ENCODE measurements at places on chromosomes 2 and 18.

GRCh38 chr18:50602466-50602865 is 42.6 kb downstream of the MAPK4 start:
- no peak for DNase-seq

- DNase-seq = peak; percentile 60
Observed at GRCh38 chr2:106073678-106074406, 120.3 kb downstream of the UXS1 start.

GRCh38 chr2:148167241-148167766 is 146.4 kb downstream of the MBD5 start:
- DNase-seq = no peak

DNA sequence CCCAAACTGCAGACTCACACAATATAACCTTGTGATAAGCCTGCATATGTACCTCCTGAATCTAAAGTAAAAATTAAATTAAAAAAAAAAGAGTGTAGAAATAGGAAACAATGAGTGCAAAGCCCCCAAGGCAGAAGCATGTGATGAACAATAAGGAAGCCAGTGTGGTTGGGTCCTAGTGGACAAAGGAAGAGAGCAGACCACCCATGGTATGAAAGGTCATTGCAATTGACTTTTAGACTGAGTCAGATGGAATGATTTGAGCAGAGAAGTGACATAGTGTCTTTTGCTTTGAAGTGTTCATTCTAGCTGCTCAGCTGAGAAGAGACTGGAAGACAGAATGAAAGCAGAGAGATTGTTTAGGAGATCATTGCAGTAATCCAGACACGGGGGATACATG is 417.1 kb downstream of the RAD51AP2 start:
- no peak for DNase-seq

GRCh38 chr18:48761582-48761981 is 189.2 kb downstream of the SMAD7 start:
- DNase-seq = no peak

DNA sequence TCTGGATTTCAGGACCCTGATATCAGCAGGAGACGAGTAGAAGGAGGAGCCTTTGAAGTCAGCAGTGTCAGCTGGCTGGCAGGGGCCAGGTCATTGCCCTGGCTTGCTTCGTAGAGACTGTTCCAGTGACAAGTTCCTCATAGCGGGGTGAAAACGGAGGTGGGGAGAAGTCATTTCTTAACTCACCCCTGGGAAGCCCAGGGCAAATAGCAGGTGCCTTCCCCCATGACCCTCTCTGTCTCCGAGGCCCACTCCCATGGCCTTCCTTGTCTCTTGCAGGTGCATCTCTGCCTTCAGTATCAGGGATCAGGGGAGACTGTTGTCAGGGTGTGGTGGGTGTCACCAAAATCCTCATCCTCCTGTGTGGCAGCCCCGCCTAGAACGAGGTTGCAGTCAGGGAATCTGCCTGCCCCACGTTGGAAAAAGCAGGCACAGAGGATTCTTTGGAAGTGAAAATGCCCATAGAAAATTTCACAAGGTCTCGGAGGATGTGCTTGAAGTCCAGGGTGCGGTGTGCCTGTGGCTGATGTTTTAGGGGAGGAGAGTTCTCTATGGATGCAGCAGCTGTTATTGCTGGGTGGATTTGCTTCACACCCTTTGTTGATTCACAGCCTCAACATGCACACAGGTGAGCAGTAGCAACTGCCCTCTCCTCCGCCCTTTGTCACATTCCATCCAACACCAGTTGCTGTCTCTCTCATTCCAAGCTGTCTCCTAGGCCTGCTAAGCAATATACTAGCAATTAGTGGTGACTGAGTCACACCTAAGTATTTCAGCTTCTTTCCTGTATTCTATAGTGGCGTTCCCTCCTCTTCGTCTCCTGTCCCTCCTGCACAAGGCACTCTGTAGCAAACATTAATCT is 142.6 kb upstream of the FHL2 start:
- DNase-seq = no peak

GRCh38 chr2:107338059-107338458 is 452.1 kb upstream of the ST6GAL2 start:
- no peak for DNase-seq

DNA sequence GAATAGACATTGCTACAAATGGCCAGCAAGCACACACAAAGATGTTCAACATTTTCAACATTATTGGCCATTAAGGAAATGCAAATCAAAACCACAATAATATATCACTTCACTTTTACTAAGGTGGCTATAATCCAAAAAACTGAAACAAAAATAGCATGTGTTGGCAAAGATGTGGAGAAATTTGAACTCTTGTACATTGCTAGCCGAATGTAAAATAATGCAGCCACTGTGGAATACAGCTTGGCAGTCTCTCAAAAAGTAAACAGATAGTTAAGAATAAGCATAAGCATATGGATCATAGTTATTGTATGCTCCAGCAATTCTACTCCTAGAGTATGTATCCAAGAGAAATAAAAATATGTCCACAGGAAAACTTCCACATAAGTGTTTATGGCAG is 192.5 kb downstream of the EN1 start:
- no peak for DNase-seq

DNA sequence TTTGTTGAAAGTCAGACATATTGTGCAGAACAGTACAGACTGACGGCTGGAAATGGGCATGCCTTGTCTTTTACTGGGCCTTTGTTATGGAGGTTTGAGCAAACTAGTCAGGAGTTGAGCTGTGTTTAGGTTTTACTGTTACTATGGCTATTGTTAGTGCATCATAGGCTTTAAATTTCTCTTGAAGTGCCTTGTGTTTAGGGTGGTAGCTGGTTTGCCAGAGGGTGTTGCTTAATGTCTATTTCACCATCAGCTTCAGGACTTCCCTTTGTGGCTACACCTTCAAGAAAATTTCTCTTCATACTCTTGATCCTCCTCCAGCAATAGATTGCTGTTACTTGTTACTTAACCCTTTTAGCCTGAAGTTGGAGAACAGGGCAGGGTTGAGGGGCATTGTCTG is 104.6 kb downstream of the CAPN13 start:
- no peak for DNase-seq

DNA sequence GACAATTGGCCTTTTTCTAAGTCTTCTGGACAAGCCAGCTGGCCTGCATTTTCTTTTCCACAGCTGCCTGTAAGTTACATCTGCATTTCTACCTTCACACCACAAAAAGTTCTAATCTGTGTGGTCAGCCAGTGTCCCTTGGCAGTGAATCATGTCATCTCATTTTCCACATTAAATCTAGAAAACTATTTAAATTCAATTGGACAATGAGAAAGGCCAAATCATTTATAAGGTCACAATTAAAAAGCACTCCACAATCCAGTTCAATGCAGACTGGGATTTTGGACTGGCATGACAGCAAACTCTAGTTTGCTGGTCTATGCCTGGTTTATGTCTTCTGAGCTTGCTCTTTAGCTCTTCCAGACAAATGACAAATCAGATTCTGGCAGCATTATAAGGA is 494.2 kb upstream of the SPHKAP start:
- DNase-seq = peak; percentile 79

GRCh38 chr2:20650393-20650876 is 463 bp downstream of the HS1BP3 start:
- DNase-seq = no peak

GRCh38 chr18:2627821-2628276 is 27.7 kb upstream of the SMCHD1 start:
- no peak for DNase-seq

DNA sequence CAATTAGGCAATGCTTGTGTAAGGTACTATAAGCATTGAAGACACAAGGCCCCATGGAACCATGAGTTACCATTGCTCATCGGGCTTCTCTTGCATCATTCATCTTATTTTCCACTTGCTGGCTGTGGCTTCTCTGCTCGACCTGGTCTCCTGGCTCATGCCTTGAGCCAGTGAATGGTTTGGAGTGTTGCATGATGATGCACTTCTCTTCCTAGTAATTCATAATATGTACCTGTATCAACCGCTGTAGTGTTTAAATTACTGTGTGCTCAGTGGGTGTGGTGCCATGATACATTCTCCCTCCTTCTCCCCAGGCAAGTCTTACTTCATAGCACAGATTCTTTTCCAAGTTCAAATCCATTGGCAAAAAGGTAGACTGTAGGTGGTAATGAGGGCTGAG is 66.8 kb downstream of the ABCA12 start:
- DNase-seq = no peak

GRCh38 chr2:122519366-122519765 is 763.9 kb downstream of the TSN start:
- DNase-seq = no peak

DNA sequence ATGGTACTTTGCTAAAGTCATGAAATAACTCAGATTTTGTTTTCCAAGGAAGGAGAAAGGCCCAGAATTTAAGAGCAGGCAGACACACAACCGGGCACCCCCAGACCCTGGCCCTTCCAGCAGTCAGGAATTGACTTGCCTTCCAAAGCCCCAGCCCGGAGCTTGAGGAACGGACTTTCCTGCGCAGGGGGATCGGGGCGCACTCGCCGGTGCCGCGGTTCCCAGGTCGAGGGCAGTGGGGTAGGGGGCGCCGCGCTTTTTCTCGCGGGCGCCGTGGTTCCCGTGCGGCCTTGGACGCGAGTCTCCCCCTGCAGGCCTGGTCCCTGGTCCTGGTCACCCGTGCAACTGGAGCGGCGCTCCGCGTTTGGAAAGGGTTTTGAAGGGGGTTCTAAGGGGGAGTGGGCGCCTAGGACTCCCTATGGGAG is 1.2 kb downstream of the ZNF236 start:
- peak; percentile 50 for DNase-seq

DNA sequence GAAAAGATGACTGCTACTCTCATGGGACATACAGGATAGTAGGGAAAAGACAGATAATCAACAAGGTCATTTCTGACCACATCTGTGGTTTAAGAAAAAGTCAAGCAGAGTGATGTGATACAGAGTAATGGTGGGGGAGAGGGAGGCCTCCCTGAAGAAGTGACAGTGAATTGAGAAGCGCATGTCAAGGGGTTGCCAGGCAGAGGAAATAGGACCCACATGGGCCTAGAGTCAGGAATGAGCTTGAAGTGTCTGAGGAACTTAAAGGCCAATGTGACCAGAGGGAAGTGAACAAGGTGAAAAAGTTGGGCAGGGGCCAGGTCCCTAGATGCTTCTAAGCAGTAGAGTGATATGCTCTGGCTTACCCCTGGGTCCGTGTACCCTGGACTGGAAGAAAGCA is 113.5 kb upstream of the PPP1CB start:
- DNase-seq = no peak

DNA sequence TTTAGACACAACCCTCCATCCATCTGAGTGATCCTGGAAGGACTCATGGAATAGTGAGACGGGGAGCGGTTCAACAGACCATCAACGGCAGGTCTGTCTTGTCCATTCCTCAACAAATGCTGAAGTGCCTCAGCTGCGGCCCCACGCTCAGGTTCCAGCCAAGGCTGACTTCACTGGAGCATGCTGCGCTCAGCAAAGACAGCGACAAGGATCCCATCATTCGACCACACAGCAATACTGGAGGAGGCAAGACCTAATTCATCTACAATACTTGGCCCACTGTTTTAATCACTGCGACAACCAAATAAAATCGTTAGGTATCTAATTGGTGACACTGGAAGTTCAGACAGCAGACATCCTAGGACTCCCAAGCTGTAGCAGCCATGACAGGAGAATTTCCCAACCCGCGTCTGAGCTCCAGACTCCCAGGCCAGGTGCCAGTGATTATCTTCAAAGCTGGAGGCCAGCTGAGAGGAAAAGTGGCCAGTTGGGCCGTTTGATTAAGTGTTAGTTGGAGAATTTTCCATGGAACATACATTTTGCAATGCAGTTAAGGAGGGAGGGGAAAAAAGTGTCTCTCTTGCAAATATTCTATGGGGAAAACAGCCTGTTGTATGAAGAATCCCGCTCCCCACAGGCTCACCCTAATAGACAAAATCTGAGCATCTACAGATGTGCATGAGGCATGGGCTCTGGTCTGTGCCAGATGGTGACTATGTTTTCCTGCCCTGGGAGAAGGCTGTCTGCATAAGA is 92.5 kb upstream of the SLC35G4 start:
- peak; percentile 88 for DNase-seq

DNA sequence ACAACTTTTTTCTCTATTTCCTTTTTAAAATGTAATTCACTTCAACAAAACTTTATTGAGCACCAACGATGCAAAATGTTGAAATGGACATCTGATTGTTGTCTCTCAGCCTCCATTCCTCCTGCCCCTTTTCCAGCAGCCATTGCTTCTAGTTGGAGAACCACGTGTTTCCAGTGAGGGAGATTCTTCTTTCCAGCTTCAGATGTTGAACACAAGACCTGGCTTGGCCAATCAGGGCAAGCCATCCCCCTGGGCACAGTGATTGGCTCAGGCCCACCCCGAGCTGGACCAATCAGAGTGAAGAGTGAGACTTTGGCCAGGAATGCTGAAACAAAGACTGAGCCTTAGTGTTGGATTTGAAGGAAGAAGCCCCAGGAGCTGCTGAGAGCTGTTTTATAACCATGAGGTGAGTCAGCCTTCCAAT is 59.0 kb downstream of the E2F6 start:
- DNase-seq = peak; percentile 84

GRCh38 chr2:142951190-142952007 is 73.9 kb downstream of the KYNU start:
- no peak for DNase-seq

- no peak for DNase-seq
Observed at GRCh38 chr2:213320604-213321003, 36.3 kb downstream of the SPAG16 start.

DNA sequence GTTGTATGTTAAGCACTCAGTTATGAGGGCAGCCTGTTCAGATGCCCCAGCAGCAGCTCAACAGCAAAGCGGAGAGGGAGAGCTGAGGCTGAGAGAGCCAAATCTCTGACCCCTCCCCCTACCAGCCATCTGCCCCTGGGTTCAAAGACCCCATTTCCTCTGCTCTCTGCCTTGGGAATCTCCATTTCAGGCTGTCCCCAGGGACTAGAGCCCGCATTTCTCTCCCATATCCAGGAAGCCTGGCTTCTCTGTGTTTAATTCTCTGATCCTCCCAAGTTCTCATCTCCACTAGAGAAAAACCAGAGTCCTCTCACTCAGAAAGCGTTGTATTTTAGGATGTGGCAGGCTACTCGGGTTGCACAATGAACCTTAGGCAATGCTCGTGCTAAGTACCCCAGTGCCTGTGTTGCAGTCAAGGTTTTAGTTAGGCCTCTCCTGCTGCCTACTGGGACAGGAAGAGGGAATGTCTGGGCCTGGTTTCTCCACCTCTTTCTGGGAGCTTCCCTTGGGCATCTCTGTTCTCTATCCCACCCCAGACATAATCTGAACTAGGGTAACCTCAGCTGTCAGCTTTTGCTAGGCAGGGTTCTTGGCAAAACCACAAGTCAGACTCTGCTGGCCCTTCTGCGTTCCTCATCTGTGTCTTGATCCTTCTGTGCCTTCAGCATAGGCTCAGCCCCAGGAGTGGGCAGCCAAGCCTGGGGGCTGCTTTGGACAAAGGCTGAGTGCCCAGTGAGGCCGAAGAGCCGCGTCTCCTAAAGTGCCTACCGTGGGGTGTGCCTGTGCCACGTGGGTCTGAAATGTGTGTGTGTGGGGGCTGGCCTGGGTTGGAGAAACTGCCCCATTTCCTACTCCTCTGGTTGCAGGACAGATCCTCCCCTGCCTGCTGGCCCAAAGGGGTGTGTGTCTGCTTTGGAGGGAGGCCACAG is 96.8 kb downstream of the STPG4 start:
- DNase-seq = peak; percentile 86
